Naive B cell (primary cell): ENCODE measurements at places on chromosomes 16 and 17.

- DNase-seq, result no peak
Observed at GRCh38 chr16:89089120-89089519, 4.5 kb upstream of the ACSF3 start.

DNA sequence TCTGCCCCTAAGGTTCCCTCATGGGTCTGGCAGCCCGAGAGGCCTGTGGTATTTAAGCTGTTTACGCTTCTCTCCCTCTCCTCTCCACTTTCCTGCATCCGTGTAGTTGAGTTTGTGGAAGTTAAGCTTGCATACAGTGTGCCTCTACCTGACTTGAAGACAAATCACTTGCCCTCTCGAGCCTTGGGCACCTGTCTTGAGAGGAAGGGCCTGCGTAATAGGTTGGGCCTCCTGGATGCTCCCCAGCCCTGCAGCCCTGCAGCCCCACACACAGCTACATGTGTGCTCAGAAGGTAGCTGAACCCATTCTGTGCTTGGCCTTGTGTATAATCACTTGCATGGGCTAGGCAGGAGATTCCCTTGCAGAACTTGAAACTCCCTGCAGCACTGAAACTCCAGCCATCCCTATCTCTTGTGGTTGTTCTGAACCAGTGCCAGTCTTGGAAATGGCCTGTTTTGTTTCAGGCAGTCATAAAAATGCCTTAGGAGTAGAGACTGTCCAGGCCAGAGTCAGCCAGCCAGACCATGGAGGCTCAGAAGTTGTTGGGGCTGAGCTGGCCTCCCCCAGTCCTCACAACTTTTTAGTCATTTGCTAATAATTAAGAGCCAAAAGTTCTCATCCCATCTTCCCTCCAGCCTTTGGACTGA lies 134.6 kb downstream of the CLEC16A start:
- no peak for DNase-seq

DNA sequence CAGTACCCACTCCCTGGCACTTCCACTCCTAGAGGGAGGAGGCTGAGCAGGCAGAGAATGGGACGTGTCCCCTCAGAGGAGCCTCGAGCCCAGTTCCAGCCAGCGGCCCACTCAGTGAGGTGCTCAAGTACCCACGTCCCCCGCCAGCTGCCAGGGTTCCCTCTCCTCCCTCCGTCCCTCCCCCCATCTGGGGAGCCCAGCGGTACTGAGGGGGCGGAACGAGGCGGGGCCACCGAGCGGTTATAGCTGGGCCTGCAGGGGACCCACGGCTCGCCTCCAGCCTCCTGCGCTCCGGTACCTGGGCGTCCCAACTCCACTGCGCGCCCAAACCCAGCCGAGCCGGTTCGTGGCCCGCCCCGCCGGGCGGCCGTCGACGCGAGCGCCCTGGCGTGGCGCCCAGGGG lies at the start of gene NPW:
Gene NPW (plus strand): TSS at position 268 of the 403 bp plus-strand sequence.
- no peak for DNase-seq

DNA sequence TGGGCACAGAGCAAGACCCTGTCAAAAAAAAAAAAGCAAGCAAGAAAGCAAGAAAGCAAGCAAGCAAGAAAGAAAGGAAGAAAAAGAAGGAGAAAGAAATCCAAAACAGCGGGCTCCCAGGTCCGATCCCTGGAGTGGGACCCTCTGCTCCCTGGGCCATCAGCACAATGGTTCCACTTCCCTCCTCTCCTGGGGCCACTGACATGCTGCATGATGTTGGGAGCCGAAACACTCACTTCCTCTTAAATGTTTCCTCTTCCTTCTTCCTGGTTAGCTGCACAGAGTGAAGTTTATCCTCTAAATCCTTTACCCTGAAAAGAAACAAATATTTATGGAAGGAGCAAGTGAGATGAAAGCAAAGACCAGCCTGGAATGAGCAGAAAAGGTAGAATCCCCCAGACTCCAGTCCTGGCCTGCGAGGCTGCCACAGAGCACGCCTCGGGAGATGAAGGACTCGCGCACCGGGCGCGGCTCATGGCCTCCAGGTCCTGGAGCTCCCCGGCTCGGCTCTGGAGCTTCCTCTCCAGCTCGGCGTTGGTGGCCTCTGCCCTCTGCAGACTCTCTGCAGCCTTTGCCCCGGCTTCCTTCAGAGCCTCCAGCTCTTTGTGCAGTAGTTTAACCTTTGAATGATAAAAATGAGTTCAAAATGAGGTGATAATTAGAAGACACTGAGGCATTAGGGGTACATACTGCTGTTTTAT lies 19.0 kb downstream of the CCDC57 start:
- DNase-seq, result no peak
